Right cardiac atrium (tissue), 5 donors: ENCODE measurements at places on chromosomes 7 and 10.

- no peak for DNase-seq
These were observed 699 bp downstream of the NRAP start for GRCh38 chr10:113663142-113663541.

- DNase-seq, result no peak
These were observed 142.8 kb downstream of the CXCL12 start for GRCh38 chr10:44242091-44242490.

DNA sequence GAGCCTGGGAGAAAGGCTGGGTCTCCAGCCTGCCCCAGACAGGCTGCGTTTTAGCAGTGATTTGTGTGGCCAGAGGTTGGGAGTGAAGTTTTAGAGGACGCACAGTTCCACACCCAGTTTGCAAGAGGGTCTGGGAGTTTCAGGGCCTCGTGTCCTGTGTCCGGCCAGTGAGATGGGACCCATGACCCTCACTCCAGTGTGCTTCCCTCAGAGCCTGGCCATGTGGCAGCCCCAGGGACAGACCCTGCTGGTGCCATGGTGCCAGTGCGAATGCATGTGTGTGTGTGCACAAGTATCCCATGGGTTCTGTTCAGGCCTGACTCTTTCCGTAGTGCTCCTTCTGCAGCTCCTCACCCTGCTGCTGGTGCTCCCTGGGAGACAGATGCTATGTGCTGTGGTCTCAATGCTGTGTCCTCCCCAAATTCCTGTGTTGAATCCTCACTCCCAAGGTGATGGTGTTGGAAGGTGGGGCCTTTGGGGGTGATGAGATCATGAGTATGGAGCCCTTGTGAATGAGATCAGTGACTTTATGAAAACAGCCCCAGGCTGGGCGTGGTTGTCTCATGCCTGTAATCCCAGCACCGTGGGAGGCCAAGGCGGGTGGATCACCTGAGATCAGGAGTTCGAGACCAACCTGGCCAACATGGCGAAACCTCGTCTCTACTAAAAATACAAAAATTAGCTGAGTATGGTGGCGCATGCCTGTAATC, 16.5 kb downstream of the ECHDC3 start:
- DNase-seq, result no peak

DNA sequence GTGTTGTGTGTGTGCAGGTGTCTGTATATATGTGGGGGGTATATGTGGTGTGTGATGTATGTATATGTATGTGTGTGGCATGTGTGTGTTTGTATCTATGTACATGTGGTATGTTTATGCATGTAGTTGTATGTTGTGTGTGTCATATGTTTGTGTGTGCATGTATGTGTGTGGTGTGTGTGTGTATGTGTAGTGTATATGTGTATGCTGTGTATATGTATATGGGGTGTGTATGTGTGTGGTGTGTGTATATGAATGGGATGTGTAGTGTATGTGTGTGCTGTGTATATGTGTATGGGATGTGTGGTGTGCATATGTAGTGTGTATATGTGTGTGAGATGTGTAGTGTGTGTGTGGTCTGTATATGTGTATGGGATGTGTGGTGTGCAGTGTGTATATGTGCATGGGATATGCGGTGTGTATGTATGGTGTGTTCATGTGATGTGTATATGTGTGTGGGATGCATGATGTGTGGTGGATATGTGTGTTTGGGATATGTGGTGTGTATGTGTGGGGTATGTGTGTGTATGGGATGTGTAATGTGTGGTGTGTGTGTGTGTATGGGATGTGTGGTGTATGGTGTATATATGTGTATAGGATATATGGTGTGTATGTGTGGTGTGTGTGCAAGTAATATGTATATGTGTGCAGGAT, 30.0 kb downstream of the IKZF1 start:
- DNase-seq, result no peak

DNA sequence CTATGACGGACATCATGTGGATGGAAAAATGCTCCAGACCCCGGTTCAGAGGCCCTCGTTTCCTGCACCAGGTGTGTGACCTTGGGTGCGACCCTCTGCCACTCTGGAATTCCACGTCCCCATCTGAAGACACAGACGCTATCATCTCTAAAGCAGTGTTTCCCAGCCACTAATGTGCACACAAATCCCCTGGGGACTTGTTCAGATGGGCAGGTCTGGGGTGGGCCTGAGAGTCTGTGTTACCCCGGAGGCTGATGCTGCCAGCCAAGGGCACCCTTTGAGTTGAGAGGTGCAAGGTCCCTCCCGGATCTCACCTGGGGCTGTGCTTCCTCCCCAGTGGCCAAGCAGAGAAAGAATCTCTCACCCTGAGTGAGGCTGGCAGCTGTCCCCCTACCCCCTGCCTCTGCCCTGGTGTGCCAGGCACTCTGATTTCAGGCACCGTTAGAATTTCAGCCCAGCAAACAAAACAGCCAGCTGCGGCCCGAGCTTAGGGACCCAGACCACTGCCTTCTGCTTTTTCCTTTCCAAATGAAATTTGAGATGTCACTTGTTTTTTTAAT, 90.0 kb downstream of the SLIT1 start:
- DNase-seq, result no peak

- DNase-seq, result no peak
These were observed 33.5 kb upstream of the VPS41 start for GRCh38 chr7:38942431-38943051.

DNA sequence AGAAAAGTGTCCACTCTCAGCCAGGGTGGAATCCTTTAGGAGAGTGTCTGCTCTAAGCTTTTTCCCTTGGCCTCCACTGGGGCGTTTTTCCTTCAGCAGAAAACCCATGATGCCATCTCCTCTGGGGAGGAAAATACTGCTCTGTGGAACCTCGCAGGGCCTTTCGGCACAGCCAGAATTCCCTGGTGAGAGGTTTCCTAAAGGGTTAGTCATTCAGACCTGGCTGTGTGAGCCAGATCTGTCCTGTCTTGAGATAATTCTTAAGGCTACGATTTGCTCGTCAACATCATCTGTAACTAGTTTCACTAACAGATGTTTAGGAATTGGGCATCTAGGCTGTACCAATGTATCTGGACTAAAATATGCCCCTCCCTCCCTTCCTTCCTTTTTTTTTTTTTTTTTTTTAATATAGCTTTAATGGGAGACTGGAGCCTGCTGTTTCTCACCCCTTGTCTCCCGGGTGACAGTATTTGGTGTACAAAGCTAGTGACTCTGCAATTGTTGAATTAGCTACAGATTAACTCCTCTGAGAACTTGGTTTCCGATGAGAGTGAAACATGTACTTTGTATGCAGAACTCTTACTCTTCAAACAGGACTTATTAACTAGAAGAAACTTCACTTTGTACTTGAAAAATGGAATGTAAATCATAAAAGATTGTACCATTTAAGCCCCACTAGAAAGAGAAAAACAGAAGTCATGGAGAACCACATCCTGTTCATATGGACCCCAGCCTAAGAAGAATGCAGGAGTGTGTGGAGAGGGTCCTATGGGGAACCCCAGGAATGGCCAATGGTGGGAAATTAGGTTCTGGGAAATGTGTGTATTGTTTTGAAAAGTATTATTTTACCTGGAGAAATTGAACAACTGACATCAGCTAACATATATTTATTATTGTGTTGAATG, 230.9 kb downstream of the CAMK1D start:
- DNase-seq, result no peak

DNA sequence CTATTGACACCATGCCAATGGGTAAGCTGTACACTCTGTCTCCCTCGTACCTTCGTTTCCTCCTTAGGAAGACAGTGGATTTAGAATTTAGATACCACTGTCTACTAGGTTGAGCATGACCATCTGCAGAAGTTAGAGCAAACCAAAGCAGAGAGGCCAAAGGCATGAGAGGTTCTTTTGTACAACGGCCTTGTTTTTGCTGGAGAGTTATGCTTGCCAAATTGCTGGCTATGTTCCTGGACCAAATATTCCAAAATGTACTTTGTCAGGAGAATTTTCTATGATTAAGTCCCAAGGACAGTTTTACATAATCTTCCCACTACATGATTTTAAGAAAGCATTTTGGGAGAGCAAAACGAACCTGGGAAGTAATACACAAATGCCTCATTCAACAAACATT, 47.9 kb upstream of the PLCE1 start:
- DNase-seq, result no peak

- no peak for DNase-seq
These were observed 137.7 kb downstream of the SEMA3C start for GRCh38 chr7:80781146-80781545.

GRCh38 chr10:34666008-34666704, 148.9 kb downstream of the PARD3 start:
- no peak for DNase-seq

GRCh38 chr7:55493408-55493807, 78.9 kb downstream of the VOPP1 start:
- no peak for DNase-seq

DNA sequence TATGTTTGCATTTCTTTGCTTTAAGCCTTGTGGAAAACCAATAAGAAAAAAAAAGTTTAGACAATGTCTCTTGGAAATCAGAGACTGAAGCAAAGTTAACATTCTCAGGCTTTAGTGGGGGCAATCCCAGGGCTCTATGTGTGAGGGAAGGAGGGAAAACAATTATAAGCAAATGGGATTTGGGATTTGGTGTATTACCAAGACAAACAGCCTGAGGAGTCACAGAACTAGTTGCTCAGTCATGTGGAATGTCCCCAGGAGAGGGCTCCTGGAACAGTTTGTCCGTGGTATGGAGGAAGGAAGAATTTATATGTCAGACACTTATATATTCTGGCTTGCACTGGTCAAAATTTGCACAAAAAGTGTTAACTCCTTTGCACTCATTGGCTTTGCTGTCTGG, 562.9 kb upstream of the TPK1 start:
- DNase-seq, result no peak

DNA sequence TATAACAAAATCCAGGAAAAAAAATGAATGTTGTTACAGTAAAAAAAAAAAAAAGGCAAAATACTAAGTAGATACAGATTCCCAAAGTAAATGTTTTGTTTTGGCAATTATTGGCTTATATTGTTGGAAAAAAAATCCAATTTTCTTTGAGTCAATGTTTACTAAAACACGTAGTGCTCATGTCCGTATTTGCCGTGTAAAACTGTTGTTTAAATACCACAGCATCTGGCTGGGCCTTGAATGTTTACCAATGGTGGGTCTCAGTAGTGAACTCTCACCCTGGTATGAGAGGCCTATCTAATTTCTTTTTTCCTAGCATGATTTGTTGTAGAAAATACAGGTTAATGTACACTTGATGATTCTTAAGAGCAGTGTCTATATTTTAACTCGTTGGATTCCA, 41.4 kb upstream of the SLC26A5 start:
- no peak for DNase-seq

GRCh38 chr10:68924593-68924992, 23.5 kb downstream of the DDX50 start:
- DNase-seq, result no peak

- no peak for DNase-seq
These were observed 33.1 kb downstream of the HABP2 start for GRCh38 chr10:113585949-113586348.

- DNase-seq, result no peak
These were observed 270.1 kb downstream of the ARL4A start for GRCh38 chr7:12957487-12957886.

DNA sequence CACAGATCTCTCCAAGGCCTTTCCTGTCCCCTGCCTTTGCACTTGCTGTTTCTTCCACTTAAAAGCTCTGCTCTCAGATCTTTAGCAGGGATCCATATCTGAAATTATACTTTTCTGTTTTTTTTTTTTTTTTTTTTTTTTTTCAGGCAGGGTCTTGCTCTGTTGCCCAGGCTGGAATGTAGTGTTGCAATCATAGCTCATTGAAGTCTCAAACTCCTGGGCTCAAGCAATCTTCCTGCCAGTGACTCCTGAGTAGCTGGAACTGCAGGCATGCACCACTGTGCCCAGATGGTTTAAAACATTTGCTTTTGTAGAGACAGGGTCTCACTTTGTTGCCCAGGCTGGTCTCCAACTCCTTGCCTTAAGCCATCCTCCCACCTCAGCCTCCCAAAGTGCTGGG, 5.0 kb upstream of the TSPAN15 start:
- DNase-seq, result no peak

GRCh38 chr7:143002106-143002505, 24.8 kb downstream of the OR9A2 start:
- DNase-seq, result no peak

DNA sequence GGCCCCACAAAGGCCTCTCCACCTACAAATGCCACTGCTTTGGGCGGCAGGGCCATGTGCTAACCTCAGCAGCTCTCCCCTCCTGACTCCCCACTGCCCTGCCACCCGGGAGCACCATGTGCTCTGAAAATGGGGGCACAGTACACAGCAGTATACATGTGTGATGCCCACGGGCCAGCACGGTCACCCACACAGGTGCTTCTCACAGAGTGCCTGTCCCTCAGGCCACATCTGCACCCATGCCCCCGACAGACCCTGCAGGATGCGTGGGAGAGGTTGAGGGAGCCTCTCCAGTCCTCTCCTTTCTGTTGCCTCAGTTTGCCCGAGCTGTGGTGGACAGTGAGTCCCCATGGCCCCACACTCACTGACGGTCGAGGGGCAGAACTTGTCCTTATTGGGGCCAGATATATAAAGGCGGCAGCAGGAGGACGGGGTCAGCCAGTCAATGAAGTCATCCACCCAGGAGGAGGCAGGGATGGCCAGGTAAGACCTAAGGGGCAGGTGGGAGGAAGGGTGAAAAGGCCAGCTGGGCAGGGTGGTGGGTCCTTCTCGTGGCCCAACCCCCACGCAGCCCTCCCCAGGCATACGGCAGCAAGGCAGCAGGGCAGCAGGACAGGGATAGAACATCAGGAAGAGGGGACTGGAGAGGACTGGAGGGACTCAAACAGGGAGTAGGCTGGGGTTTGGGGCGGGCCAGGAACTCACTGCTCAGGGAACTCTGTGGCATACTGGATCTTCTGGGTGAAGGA, 19.6 kb downstream of the NPC1L1 start:
- peak; percentile 21 for DNase-seq

DNA sequence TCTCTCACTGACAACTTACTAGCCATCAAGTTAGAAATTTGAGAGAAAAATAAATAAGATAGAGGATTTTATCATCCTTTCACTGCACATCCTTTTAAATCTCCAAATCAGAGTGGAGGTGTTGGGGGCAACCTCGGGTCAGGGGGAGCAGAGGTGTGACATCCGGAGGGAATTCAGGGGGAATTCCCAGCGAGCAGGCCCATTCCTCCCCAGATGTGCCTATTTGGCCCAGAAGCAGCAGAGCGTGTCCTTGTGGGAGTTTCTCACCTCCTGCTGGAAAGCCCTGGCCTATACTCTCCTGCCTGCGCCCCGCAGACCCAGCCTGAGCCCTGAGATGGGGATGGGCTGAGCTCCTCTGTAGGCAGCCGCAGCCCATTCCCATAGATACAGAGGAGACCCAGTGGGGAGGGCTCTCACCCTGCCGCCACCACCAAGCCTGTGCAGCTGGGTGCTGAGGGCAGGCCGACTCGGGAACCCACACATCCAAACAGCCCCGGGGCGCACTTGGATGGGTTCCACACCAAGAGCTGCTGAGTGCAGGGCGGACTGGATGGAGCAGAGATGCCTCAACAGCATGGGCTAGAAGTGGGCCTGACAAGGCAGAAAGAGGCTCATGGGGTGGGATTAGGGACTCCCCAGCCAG, 124.5 kb downstream of the CXCL12 start:
- no peak for DNase-seq

DNA sequence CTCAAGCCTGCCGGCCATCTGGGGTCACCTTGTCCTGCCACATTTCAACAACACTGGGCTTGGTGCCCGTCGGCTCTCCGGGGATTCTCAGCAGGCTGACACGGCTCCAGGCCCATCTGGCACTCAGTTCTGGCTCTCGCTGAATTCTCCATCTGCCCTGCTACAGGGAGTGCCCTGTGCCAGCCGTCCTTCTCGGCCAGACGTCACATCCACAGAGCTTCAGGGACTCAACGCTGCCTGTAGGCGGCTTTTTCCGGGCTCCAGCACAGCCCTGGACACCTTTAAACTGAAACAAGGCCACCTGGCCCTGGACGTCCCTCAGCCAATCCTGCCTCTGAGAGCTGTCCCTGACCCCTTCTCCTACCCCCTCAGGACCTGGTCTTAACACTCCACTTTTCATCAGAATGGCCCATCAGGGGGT, 43.0 kb downstream of the TMEM130 start:
- peak; percentile 94 for DNase-seq
